G401 (cell line): ENCODE measurements at places on chromosomes 2 and 18.

DNA sequence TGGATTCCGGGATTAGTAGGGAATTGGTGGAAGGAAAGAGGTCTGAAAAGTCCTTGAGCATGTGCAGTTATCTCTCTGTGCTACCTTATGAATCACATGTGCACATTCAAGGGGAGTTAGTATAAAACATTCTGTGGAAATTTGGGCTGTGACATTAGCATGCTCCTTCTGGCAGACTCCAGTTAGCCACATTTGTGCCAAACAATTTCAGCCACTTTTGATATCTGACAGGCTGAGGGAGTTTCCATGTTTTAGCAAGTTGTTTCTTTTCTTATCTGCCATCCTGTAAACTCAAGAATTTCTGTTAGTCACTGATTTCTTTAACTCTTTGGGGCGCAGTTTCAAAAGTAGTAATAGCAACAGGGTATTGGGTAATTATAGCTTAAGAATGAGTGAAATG, 28.3 kb upstream of the GYPC start:
- DNase-seq, result no peak

DNA sequence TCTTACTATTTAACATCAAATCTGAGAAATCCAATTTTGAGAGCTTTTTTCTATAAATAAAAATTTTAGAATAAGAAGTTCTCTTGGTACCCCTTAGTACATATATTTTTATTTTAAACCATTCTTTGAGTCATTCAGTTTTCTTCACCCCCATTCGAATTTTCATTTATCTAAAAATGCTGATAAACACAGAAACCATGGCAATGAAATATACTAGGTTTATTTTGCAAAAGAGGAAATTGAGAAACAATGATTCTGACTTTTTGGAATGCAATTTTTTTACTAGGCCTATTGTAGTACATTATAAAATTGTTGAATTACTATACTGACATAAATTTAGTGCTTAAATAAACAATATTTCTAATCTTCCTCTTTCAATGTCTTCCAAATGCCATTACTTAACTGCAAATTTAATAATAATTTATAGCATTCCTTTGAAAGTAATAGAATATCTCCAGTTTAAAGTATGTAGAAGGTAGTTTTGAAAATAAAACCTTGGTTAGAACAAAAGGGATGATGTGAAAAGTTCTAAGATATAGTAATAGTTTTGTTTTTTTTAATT, 46.3 kb downstream of the TANK start:
- no peak for DNase-seq

GRCh38 chr2:200257570-200257969, 48.9 kb upstream of the SPATS2L start:
- no peak for DNase-seq

DNA sequence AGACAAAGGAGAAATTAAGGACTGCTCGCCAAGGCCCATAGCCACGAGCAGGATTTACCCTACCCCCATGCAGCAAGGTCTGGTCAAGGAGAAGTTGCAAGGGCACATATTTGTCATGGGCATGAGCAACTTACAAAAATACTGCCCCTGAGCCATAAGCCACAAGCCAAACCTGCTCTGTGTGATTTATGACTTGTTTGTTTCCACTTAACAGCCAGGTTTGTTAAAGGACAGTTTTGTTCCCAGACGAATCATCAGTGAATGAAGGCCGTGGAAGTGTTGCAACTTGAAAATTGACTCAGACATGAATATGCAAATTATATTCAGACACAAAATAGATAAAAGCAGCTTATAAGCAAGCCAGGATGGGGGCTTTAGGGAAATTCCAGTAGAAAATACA, 31.3 kb upstream of the EVA1A start:
- DNase-seq, result no peak

GRCh38 chr2:143515318-143515717, 386.1 kb downstream of the ARHGAP15 start:
- no peak for DNase-seq

DNA sequence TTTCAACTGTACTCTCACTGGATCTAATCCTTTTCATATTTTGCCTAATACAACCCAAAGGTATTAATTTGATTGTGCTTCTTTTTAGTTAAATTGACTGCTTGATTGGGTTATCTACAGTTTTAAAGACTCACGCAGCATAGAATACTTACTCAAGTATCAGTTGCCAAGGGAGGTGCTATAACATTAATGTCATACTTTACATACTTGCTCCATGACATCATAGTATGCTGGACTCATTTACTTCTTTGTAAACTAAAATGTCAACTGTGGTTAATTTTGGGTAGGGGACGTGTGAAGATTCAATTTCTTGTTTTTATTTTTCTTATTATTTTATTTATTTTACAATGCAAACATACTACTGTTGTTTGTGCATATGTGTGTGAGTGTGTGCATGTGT, 716.2 kb upstream of the VRK2 start:
- no peak for DNase-seq

GRCh38 chr2:20128506-20129330, 77.3 kb upstream of the LAPTM4A start:
- no peak for DNase-seq
